ENCODE measurements at places on chromosomes 2 and 18. TPM values are rescaled to one million over a fixed set of nuclear protein-coding genes. Genes with fewer than 3 reads are reported as not detected.

Gene IFT172
- total RNA-seq = 13.9 TPM

Gene NPHP1
- 2.7 TPM for total RNA-seq

Gene GATA6
- total RNA-seq = 18.1 TPM

Gene FAHD2A
- 25.7 TPM for total RNA-seq

DNA sequence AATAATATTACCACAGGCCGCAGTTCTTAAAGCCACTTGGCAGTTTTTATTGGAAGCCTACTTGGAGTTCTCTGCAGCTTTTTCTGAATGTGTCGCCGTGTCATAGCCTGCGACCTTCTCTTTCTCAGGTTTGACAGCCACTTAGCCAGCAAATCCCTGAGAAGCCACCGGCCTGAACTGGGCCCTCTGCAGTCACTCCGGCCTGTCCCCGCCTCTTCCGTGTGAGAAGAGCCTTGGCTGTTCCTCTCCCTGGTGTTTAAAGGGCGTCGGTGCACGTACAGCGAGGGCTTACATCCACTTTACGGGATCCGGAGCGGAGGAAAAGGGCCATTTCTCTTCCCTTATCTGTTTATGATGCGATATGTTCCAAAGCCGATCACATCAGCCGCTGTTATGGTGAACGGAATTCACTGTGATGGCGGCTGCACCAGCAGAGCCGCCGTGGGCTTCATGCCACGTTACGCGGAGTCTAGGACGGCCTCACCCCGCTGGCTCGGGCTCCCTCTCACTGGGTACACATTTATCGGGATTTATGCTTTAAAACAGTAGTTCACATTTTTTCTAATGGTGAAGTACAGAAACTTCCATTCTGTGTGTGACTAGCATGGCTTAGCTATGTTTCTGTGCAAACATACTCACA, 66.8 kb downstream of the GBX2 start:
- DNase-seq = no peak

DNA sequence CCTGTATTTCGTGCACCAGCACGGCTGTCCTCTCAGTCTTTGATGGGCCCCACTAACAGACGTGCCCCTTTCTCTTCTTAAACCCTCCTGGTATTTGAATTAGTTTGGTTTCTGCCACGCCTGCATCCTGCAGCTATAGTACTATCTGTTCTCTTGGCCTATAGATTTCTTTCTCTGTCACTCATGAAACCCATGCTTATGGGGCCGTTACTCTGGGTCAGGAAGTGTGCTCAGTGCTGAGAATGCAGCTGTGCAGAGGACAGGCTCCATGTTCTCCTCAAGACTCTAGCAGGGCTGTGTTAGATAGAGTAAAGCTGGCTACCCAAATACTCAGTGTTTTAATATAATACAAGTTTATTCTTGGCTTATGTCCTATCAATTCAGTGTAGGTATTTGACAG, 180.0 kb downstream of the INSIG2 start:
- no peak for DNase-seq

- no peak for DNase-seq
Measured at GRCh38 chr2:219631904-219632759, 4.7 kb downstream of the SLC4A3 start.

DNA sequence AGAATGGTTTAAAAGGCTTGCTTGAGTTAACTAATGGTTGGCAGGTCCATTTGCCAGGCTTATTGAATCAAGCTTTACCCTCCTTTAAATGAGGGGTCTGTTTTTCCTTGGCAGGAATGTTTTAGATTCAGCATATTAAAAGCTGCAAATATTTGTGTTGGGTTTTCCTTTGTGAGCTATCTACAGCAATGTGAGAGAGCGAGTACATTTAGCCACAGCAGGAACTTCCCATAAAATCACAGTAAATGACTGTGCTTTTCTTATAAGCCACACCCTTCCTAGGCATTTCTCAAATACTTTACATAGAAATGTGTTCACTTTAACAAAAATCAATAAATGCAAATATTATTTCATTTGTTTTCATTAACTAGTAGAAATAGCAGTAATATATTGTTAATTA, 23.9 kb downstream of the CALCRL start:
- DNase-seq = no peak

DNA sequence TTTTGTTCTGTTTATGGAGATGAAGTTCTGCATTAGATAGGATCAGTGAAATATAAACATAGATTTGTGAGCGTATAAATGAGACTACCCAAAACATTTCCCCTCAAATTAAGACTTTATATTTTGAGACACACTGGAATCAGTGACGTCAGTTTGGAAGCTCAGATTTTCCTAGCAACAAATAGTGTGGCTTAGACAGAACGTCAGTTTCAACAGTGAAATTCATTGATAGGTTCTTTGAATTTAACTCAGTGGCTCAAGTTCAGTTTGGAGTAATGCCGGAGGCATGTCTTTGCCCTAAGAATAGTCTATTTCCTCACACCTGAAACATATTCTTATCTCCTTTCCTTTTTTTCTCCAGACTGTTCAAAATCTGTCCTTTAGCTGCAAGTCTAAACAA, 113.6 kb upstream of the ARHGAP15 start:
- no peak for DNase-seq

DNA sequence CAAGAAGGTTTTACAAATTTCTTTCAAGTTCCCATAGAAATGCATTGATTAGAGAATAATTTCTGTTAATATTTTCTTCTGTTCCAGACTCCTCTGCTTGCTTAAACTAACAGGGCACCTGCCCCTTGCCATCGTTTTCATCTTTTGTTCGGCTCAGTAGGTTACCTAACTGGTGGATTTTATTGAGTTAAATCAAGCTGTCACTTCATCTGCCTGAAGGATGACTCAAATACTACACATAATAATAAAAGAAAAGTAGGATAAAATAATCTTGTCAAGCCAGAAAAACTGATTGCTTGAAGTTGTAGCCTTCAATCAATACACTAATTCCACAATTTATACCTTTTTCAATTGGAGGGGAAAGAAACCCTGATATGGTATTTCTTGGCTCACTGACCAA, 234.0 kb downstream of the NR4A2 start:
- DNase-seq = no peak

- DNase-seq = no peak
Measured at GRCh38 chr2:88831071-88831791, 139.8 kb downstream of the RPIA start.

GRCh38 chr2:10283106-10284062, 19.3 kb upstream of the HPCAL1 start:
- no peak for DNase-seq

DNA sequence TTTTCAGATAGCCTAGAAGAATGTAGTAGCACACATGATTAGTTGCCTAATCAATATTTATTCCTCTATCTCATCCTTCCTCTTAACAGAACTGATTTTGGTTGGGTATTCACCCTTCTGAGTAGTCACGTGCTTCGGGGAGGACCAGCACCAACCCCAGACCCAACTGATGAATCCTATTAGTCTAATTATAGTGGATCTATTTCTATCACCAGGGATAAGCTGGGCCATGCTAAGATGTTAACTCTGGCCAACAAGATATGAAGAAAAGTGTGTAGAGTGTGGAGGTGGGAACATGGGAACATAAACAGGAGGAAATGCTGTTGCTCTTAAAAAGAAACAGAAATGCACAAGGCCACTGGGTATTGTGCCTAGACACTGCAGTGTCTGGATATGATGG, 119.9 kb downstream of the THADA start:
- DNase-seq = no peak

GRCh38 chr2:20226152-20226545, 1.2 kb upstream of the SDC1 start:
- DNase-seq = no peak

DNA sequence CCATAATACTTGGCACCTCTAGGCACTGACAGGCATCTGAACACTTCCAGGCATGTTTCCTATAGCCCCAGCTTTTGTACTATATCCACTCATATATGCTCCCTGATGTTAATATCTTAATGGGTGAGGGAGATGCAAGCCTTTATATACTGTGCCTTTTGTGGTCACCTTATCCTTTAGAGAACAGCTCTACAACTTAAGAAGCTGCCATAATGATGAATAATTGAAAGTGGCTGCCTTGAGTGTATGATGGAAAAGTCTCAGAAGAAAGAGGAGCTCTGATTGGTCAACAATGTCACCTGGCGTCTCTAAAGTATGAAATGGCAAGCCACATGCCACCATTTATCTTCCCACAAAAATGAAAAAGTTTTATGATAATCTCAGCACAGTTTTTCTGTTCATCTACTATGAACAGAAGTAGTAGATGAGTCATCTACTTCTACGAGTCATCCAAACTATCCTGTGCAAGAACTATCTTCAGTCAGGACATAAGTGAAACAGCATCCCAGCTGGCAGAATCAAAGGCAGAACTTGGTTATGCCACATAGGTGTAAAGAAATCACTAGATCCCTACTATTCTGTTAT, 997.9 kb upstream of the CELF4 start:
- no peak for DNase-seq

GRCh38 chr2:163715199-163715598, 20.6 kb downstream of the FIGN start:
- DNase-seq = no peak

DNA sequence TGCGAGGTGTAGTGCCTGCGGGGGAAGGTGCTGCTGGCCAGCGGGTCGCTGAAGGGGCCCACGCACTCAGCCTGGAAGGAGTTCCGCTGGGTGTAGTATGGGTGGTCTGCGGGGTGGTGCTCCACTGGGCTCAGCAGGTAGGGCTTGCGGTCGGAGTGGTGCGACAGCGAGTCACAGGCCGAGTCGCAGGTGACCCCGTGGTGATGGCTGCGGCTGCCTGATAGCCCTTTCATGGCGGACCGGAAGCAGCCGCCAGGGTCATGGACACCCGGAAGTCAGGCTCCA, 429.8 kb downstream of the TGIF1 start:
- no peak for DNase-seq

GRCh38 chr2:108923019-108923700, 65.9 kb downstream of the EDAR start:
- no peak for DNase-seq

- DNase-seq = no peak
Measured at GRCh38 chr18:213966-214365, 53.9 kb downstream of the THOC1 start.

DNA sequence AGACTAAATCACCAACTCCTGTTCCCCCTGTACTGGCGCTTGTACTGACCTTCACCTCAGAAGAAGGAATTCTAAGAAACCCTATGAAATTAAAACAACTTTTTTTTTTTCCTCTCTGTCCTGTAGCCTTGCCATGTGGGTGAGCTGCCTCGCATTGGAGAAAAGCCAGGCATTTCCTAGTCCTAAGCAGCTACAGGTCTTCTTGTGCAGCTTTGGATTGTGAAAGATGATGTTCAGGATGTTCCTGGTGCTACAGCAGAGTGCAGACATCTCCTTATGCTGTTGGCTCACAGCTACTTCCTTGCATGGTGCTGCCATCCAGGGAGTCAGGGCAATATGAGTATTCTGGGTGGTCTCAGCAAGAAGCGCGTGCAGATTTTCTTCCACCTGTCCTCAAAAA, 11.9 kb downstream of the PIK3C3 start:
- no peak for DNase-seq

Measured in glomerular endothelial cell (primary cell).